ENCODE measurements at places on chromosomes 4 and X. TPM values are rescaled to one million over a fixed set of nuclear protein-coding genes. Genes with fewer than 3 reads are reported as not detected.

Gene TAF7L
- total RNA-seq, result not detected

GRCh38 chrX:20066968-20067708 is 49.6 kb downstream of the MAP7D2 start:
- peak; percentile 68 for DNase-seq

DNA sequence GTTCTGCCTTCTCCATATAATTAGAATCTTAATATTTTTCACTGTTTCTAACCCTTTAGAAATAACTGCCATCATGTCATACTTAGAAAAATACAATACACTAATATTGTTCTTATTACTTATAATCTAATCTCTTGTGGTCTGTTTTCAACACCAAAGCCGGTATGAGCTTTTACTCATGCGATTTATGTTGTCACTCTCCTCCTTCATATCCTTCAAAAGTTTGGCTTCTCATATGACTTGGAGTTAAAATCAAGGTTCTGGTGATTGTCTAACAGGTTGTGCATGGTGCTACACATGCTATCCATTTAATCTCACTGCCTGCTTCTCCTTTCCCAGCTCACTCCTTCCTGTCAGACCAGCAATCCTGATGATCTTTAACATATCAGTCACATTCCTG is 1392.9 kb downstream of the ARAP2 start:
- DNase-seq, result no peak

- no peak for DNase-seq
Observed at GRCh38 chr4:169054879-169055278, 44.8 kb upstream of the CBR4 start.

Gene SPP1
- 197 TPM for total RNA-seq

DNA sequence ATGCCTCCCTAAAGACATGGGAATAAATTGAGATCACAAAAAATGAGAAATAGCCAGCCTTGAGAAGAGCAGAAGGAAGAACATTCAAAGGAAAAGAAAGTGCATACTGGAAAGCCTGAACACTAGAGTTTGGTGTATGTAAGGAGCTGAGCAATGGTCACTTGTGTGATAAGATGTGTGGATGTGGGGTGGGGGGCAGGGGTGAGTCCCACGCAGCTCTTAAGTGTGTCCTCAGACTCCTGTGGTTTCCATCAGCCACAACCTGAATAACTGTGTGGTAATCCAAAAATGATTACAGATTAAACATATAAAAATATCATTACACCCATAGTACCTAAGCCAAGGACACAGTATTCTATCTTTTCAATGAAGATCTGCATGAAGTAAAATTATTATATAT is 59.9 kb downstream of the ELOVL6 start:
- DNase-seq, result no peak

DNA sequence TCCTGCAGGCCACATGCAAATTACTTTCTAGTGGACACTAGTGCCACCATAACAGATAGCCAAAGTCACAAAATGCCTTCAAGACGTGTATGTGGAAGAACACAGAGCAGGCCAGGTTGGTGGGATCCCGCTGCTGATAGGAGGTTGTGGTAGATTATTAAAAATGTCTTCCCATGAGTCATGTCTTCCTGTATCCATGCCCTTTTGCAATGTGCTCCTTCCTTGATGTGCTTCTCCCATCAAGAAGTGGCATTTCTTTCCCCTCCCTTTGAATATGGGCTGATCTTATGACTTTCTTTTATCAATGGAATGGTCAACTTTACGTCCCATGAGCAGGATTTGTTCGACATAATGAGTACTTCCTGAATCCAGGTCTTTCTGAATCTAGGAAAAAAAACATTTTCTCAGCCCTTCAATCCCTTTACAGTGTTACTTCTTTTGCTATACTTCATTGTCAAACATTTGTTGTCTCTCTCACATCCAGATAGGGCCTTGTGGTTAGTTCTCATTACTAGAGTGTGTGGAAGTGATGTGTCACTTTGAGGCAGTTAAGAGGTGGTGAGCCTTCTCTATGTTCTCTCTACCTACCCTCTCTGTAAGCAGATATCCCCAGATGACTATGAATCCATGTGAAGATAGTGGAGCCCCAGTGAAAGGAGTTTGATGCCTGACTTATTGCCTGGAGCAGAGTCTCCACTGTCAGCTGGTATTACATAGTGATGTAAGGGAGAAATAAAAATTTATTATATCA is 519.2 kb upstream of the DIPK2B start:
- DNase-seq, result no peak

Gene SYP
- total RNA-seq, result 0.19 TPM

GRCh38 chr4:93828995-93829819 is 654 bp downstream of the ATOH1 start:
- DNase-seq, result no peak

DNA sequence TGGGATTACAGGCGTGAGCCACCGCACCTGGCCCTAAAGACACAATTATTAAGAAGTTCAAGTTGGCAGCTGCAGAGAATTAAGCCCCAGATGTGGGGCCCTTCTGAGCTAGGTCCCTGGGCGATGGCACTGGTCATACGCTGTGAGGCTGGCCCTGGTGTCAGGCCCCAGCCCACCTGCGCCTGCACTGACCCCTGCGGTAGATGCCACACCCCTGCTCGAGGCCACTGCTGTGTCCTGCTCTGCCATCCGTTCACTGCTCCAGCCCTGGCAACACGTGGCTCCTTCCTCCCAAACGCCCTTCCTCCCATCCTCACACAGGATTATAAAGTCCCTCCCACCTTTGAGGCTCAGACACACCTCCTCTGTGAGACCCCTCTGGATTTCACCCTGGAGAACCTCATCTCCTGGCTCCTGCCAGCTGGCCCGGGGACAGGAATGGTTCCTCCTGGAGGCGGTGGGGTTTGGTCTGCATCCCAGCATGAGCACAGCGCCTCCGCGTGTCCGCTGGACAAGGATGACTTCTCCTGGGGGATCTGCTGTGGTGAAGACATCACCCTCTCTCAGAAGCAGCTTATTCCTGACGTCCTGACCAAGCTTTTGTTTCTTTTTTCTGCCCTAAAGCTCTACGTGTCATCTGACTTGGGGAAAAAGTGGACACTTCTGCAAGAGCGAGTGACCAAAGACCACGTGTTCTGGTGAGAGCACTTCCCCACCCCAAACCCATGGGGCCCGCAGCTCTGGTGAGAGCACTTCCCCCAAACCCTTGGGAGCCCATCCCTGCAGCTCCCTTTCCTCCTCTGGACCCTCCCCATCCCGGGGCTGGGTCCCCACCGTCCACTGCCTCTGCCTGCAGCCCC is 219.0 kb upstream of the PSAPL1 start:
- no peak for DNase-seq

Gene NPFFR2
- not detected for total RNA-seq

DNA sequence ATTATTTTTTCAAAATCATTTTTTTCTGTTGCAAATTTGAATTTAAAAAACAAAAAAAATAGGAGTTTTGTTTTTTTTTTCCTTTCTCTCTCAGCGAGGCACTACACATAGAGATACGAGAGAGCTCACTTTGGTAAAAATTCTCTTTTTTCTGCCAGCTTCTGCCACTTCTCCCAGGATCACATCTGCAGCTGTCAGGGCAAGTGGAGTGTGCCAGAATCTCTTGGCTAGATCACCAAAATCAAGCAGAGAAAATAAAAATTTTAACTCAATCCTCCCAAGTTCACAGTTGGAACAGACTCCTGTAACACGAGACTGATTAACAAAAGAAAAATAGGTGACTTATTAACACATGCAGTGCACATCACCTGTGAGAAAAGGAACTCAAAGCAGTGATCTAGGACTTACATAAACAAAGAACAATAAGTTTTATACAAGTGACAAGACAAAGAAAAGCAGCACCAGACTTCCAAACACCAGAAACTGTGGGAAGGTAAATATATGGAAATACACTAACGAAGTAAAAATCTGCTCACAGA is 213.2 kb upstream of the ZFP42 start:
- no peak for DNase-seq

DNA sequence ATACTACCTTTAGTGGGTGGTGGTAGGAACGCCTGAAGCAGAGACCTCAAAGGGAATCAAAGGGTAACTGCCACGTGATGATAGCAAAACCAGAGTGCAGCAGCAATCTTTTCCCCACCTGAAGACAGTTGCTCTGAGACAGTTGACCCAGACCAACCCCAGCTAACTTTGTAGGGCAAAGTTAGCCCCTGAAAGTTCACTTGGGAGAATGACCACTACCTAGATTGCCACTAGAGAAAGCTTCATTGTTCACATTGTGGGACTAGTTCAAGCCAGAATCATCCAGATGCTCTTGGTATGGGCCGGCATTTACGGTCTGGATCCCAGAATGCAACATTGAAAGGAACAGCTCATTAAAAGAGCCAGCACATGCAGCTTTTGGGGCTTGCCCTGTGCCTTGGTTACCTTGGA is 4.1 kb downstream of the SEPTIN6 start:
- no peak for DNase-seq

Measured in H4 (cell line).